ENCODE measurements at places on chromosomes 4 and X.
A peak's percentile ranks its signal among the peaks of the same experiment; 100 is the strongest.

GRCh38 chrX:114626323-114626722 is 42.4 kb downstream of the HTR2C start:
- DNase-seq = no peak

DNA sequence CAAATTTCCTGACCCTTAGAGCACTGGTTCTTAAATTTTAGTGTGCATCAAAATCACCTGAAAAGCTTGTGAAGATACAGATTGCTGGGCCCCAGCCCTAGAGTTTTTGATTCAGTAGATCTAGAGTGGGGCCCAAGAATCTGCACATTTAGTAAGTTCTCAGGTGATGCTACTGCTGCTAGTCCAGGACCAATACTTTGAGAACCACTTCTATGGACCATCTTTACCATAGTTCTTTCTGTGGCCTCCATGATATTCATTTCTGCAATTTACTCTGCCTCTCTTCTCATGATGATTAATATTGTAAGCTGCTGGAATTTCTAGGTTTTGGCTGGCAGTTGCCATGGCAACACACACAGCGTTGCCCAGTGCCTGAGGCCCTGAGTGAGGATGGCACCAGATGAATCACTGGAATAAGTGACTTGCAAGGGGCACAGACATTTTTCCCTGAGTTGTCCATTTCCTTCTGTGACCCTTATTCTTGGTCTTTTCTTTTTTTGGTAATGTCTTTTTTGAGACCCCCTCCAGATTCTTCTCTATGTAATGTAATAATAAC is 83.6 kb downstream of the PPP1R2C start:
- DNase-seq = no peak

DNA sequence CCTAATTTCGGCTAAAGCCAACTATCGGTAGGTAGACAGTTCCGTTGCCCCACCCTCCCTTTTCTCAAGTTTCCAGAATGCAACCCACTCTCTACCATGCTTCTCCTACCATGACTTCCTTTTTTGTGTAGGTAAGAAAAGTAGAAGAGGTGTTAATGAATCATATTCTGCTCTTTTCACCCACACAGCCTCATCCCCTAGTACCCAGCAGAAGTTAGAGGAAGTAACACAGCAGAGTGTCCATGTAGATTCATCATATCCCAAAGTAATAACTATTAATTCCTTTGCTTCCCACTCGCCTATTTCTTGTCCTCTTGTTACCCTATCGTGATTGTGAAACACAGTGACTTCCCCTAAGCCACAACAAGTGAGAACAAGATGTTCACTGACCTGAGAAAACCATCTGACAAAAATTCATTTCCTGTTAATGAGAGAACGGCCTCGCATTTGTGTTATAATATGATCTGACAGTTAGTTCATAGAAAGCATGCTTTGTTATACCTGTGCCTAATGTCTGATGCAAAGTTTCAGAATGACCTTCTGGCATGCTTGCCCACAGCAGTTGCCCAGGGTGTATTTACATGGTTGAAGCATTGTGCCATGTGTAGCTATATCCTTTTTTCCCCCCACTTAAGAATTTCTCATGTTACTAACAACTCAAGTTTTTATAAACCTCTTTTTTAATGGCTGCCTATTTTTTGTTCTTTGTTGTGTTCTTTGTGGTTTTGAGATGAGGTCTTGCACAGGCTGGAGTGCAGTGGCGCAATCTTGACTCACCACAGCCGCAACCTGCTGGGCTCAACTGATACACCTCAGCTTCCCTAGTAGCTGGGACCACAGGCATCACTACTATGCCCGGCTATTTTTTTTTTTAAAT is 185.6 kb downstream of the RAP1GDS1 start:
- DNase-seq = peak; percentile 32

DNA sequence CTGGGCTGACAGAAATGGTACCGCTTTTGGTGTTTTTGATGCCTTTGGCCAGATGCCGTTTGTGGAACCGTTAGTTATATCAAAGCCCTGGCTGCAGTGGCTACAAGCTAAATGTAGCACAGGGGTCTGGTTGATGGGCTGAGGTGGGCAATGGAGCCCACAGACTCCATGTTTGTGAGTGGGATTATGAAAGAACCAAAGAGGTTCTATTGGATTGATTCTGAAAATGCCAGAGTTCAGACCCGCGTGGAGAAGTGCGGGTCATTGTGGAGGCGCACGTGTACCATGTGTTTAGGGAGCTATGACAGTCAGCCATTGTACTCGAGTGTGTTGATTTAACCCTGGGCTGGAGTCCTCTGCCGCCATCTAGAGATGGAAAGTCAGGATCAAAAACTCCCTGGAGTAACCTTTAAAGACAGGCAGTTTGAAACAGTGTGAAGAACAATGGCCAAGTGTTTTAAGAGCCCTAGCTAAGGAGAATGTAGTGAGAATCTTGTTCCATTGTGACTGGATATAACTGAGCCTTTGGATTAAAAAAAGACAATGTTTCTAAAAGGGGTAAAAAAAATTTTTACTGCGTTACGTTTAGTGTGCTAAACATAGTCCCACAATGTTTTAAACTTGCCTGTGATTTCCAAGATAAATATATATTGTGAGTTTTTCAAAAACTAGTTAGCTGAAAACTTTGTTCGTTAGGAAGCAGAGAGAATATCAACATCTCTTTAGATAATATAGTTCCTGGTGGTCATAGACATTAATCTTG is 12.7 kb downstream of the ART3 start:
- DNase-seq = no peak

GRCh38 chrX:19609541-19609940 is 94.2 kb upstream of the MAP3K15 start:
- no peak for DNase-seq

- no peak for DNase-seq
These were observed 568 bp downstream of the FHDC1 start for GRCh38 chr4:152936446-152937335.

- DNase-seq = no peak
These were observed at the start of gene ANK2 for GRCh38 chr4:113049421-113050370. Gene ANK2, plus strand, starts transcription at chr4:113049653. Its CDS starts 76 bp downstream, at chr4:113049729.

DNA sequence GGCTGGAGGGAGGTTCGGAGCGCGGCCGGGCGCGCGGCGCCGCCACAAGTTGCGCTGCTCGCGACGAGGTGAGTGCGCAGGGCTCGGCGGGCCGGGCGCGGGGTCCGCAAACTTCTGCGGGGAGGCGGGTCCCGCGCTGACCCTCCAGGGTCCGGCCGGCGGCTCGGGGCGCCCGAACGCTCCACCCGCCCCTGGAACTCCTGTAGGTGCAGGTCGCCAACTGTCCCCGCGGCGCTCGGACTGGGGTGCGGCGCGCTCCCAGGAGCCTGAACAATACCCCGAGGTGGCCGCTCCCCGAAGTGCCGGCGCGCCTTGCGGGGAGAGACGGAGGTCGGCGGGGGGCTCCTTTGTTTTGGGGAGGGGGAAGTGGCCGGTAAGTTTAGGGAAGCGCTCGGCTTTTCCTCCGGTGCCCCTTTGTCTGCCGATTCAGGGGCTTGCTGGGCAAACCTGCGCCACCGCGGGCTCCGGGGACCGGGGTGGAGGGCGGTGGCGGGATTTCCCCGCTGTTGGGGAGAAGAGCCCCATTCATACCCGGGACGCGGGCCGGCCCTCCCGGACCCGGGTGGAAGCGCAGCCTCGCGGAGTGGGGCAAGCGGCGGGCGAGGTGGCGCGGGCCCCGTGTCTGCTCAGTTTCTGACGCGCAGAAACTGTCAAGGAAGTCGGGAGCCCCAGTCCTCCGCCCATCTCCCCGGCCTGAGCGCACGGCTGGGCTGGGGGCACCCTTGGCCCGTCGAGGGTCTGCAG is 694 bp downstream of the TBL1X start:
- no peak for DNase-seq

All from activated CD8-positive, alpha-beta memory T cell treated with anti-CD3 and anti-CD28 coated beads for 1 hour (primary cell).